ENCODE measurements at places on chromosomes 1 and 21. TPM values are rescaled to one million over a fixed set of nuclear protein-coding genes. Genes with fewer than 3 reads are reported as not detected.
A peak's percentile ranks its signal among the peaks of the same experiment; 100 is the strongest.

DNA sequence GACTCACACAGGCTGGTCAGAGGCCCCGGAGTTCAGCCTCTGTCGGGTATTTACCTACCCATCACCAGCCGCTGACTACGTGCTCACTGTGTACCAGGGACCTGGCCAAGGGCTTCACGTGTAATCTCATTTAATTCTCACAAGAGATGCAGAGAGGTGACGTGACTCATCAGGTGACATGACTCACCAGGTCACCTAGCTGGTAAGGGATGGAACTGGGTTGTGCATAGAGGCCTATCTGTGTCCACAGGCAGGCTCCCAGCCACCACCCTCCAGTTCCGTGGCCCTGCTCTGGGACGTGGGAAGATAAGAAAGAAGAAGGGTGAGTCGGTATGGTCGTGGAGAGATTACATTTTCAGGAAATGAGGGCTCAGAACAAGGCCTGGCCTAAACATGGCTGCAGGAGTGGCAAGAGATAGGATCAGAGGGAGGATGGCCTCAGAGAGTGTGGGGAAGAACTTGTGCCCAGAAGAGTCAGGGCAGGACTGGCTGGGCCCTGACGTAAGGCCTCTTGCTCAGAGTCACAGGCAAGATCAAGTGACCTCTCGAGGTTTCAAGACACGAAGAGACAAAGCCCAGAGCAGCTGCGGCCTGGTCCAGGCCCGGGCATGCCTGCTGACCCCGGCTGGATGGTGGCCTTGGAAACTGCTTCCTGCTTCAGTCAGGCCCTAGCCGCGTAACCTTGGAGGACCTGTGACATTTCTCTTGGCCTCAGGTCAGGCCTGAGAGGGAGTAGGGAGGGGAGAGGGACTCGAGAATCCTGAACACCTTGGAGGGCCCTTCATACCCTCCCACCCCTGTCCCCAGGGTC, 52.7 kb upstream of the WASF2 start:
- DNase-seq: peak; percentile 84

GRCh38 chr1:233012021-233012420, 61.6 kb downstream of the NTPCR start:
- no peak for DNase-seq

- DNase-seq: no peak
Measured at GRCh38 chr1:109906160-109906838, 4.3 kb upstream of the CSF1 start.

DNA sequence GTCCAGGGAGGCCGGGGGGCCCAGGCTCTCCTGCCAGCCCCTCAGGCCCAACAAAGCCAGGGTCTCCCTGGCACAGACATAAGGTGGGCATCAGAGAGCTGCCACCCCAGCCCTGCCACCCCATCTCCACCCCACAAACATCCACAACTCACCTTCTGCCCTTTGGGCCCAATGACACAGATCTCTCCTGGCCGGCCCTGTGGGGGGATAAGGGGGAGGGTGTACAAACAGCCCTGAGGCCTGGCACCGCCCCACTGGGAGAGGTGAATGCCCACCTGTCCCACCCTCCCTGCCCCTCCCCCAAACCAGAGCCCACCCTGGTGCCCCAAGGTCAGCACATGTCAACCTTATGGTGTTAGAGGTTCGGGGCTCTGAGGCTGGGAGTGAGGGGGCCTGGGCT, 12.4 kb downstream of the COL16A1 start:
- DNase-seq: no peak

NCF2 gene
- 3.7 TPM for total RNA-seq

DNA sequence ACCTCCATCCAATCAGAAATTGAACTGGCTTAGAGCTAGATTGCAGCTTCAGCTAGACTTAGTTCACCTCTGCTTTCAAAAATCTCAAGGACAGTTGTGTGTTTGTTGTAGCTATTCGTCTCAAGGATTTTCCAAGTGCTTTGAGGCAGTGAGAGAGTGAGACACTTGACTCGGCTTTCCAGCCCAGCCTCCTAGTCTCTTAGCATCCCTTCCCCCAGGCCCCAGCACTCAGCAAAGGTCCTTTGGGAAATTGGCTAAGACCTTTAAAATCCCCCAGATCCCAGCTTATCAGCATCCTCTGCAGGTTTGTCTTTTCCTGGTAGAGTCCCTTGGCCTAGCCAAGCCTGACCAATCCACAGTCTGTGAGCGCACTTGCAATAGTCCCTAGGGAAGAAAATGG, 47.9 kb upstream of the PROX1 start:
- no peak for DNase-seq

- DNase-seq: no peak
Measured at GRCh38 chr1:18726368-18726767, 95.7 kb downstream of the PAX7 start.

INKA2 gene
- 6.7 TPM for total RNA-seq

SH2D5 gene
- 5.8 TPM for total RNA-seq

IBA57 gene
- 23.2 TPM for total RNA-seq

DNA sequence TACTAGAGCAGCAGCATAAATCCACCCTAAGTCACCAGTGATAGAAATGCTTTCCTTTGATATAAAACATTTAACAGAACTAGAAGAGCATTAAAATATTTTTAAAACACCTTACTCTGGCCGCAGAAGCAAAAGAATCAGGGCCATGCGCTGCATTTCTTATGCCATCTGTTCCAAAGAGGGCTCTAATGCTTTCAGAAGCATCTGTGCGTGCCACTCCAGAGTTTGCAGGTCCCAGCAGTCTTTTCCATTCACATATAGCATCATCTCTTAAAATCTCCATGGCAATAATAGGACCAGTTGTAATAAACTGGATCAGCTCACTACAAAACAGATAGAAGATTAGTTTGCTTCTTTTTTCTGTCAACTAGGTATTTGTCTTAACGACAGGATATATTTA, 69.2 kb downstream of the NME7 start:
- no peak for DNase-seq

VCAM1 gene
- total RNA-seq: 8.6 TPM

SYT14 gene
- total RNA-seq: 11.3 TPM

GRCh38 chr1:230992100-230992774, 13.3 kb downstream of the ARV1 start:
- no peak for DNase-seq

DNA sequence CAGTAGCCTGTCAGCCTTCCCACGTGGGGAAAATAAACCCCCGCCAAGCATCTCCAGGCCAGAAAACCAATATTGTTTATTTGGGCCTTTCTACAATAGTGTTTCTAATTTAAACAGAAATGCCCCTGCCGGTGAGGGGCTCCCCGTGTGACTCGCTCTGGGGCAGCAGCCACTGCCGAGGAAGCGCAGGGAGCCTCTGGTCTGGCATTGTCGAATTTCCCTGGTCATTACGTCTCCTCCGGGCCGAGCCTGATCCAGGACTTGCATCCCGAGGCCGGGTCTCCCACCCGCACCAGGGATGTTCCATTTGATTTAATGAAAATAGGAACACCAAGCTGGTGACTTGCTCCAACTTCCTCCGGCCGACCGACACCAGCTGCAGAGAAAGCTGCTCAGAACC, 20.5 kb downstream of the PRDM16 start:
- DNase-seq: no peak

DNA sequence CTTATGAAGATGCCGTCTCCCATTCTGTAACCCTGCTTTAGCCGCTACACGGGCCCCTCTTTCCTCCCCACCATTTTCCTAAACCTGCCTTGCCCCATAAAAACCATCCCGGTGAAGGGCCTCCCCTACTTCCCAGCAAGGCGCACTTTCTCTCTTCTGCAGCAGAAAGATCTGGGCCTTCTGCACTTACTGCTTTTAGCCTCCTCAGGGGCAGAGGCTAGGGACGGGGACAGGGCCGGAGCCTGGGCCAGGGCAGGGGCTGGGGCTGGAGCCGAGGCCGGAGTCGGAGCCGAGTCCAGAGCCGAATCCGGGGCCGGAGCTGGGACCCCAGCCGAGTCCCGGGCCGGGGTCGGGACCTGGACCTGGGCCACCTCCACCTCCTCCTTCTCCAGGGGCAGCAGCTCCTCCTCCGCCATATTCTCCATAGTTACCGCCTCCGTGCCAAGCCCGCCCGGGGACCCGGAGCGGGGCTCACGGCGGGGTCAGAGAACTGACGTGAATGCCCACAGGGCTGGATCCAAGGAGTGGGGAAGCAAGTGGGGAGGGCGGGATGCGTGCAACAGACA, 382 bp downstream of the TRMT1L start:
- no peak for DNase-seq

PLPPR4 gene
- total RNA-seq: 8.7 TPM

DNA sequence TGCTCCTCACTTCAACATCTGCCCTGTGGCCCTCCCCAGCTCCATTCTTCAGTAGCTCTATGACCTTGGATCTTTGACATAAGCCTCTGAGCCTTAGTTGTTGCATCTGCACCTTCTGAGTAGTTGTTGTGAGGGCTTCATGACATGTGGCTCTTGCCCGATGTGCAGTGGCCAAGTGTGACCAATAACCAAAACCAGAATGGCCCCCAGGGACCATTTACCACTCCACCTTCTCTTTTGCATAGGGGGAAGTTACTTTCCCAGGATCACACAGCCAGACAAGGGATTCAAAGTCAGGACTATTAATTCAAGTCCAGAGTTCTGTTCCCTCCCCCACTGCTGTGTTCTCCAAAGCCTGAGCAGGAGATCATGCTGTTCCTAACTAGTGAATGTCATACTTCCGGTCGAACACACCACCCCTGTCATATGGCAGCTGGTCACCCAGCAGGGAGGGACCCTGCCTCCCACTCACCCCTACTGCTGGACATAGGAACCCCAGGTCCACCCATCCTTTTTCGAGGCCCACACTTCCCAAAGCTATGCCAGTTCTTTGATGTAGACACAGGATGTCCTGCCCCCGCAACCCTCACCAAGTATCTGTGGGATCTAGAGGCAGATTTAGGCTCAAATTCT, 4.0 kb downstream of the FGR start:
- peak; percentile 55 for DNase-seq

DNA sequence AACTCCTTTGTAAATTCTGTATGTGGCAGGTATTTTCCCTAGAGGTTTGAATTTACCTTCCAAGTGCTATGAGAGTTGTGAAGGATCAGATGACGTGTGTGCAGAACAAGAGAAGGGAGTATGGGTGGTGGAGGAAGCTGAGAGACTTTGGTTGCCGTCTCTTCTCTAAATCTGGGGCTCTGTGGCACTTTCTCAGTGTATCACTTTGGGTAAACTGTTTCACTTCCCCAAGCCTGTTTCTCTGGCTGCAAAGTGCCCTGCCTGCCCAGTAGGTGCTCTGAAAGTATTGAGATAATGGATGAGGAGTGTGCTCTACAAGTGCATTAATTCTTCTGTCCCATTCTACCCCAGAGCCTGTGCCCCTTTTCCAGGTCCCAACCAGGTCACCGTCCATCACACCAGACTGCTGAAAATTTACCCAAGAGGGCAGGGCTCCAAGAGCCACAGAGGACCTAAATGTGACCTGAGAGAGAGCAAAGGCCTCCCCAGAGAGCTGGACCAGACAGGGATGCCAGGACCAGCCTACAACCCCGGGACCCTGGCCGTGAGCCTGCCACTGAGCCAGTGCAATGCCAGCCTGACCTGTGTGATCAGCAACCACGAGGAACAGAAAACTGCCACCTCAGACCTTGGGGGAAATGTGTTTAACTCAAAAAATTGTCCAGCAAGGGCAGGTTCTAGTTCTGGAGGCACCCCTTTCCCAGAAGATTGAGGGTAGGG, 131.6 kb upstream of the ETV3 start:
- DNase-seq: no peak

GRCh38 chr21:40425981-40426380, 421.0 kb downstream of the DSCAM start:
- DNase-seq: no peak

DNA sequence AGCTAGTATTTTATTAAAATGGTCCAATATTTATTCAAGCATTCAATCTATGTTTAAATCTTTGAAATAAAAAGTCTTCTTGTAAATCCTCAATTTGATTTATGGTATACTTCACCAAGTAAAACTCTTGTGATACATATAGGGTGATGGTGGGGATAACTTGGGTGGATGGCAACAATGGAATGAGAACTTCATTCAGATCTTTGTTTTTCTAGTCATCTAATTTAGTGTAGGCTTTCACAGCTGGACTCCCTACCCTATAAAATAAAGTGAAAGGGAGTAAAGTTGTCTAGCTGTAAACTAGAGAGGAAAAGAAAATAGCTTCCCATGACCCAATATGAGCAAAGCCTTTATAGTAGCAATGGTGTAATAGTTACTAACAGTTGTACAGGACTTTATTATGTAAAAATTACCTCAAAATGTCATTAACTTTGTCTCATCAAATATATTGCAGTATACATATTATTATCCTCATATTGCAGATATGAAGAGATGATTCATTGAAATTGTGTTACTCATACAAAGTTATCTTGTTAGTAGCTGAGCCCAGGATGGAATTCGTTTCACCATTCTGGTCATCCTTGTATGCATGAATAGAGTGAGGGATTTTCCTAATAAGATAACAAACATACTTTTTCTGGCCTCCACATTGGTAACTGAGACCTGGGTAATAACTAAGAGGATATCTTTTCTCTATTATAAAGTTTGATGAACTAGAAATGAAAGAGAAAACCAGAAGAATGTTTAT, 1377.7 kb upstream of the ADGRL4 start:
- no peak for DNase-seq

GRCh38 chr21:33325222-33326067, 675 bp downstream of the IFNAR1 start:
- DNase-seq: peak; percentile 82

DNA sequence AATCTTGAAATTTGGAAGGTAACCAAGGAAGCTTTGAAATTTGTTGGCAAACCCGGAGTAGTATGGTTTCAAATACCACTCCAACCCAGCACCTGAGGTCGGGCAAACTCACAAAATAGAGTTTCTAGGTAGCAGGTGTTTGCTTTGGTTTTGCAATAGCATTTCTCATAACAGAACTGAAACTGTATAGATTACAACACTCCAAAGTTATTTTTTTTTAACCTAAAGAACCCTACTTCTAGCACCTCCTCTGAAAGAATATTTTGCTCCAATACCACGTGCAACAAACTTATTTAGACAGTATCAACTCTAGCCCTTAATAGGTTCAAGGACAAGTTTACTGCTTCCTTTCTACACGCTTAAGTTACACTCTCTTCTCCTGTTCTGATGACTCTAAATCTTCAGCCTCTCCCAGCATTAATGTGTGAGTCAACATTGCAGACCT, 178.5 kb upstream of the FMN2 start:
- DNase-seq: no peak

GRCh38 chr1:166133276-166133841, 33.4 kb downstream of the FAM78B start:
- DNase-seq: no peak

All from testis (tissue), 5 donors.